ENCODE measurements at places on chromosomes 3 and 15. TPM values are rescaled to one million over a fixed set of nuclear protein-coding genes. Genes with fewer than 3 reads are reported as not detected.

Gene SST
- 29.2 TPM for total RNA-seq

Gene CYP8B1
- not detected for total RNA-seq

Gene SAMMSON
- total RNA-seq: 0.40 TPM

Gene NXPE3
- 23.0 TPM for total RNA-seq

Gene SPCS1
- 82.0 TPM for total RNA-seq

Gene HIGD2B
- not detected for total RNA-seq

Gene NEK10
- 33.1 TPM for total RNA-seq

Gene STRA6
- total RNA-seq: 9.4 TPM

Gene SLC22A14
- total RNA-seq: 0.10 TPM

Gene WDR72
- 0.10 TPM for total RNA-seq

Gene EFCAB12
- 4.9 TPM for total RNA-seq

Gene TMIE
- 1.8 TPM for total RNA-seq

Gene CD80
- total RNA-seq: not detected

Gene NOP10
- total RNA-seq: 71.7 TPM

Gene FANCD2OS
- total RNA-seq: not detected

Gene AGBL1
- 0.55 TPM for total RNA-seq

Gene GRIP2
- 6.0 TPM for total RNA-seq

Gene NCBP2
- total RNA-seq: 67.1 TPM

Gene ZNF660
- 10.0 TPM for total RNA-seq

Gene SCG5
- total RNA-seq: 115 TPM

Gene NMB
- total RNA-seq: 17.0 TPM

Gene CTXN2
- 0.77 TPM for total RNA-seq

Gene ANKUB1
- total RNA-seq: 1.8 TPM

Gene CCR9
- total RNA-seq: 0.30 TPM

Gene STXBP5L
- 4.1 TPM for total RNA-seq

Gene CHRD
- total RNA-seq: 18.3 TPM
